Pons (tissue), 1 donor: ENCODE measurements at places on chromosomes 5 and 9.

DNA sequence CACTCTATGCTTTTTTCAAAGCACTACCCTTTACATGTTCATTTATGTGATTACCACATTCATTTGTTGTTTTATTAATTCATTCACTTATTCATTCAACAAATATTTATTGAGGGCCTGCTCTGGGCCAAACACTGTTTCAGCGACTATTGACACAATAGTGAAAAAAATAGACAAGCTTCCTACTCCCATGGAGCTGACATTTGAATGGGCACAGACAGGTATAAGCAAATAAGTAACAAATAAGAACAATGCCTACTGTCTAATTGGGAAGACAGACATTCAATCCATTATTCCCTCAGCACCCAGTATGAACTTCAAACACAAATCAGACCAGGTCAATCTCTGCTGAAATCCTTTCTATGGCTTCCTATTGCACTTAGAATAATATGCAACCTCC, 156.9 kb upstream of the NR3C1 start:
- no peak for DNase-seq

GRCh38 chr5:95358848-95359247, 32.3 kb upstream of the FAM81B start:
- DNase-seq: no peak

DNA sequence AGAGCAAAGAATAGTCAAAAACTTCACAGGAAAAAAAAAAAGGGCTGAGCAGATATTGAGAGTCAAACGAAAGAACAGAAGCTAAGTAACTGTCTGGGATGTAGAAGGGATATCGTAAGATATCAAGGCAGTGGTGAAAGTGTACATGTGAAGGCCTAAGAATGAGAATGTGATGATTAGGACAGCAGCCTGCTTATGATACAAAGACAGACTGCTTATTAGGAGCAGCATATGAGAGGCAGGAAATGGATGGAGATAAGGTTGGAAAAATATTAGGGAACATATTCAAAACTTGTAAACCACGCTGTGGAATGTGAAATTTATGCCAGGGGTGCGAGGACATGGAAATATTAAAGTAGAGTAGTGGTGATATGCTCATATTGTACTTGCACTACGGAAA, 133.1 kb upstream of the FAM174A start:
- DNase-seq: no peak

GRCh38 chr5:11483630-11484029, 420.6 kb downstream of the CTNND2 start:
- DNase-seq: no peak

GRCh38 chr9:37032713-37033112, 1.4 kb downstream of the PAX5 start:
- no peak for DNase-seq

DNA sequence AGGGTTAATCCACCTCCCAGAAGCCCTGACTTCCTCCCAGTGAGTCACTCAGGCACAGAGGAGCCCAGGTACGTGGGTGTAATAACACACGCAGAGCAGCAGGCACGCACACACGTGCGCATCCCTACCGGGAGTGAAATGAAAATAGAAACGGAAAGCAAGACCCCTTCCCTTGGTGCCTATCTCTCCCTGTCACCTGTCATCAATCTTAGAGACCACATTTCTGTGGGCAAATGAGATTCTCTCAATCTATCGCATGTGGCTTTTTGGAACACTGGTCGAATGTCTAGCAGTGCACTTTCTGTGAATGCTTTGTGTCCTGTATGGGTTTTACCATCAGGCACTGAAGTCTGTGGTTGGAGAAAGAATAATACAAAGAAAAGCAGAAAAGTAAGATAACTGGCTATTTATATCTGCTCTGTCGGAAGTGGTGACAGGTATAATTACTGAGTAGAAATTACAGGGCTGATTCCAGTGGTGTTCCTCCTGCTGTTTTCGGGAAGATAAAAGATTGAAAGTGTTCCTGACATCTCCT, 137.7 kb upstream of the GRIA1 start:
- DNase-seq: no peak

DNA sequence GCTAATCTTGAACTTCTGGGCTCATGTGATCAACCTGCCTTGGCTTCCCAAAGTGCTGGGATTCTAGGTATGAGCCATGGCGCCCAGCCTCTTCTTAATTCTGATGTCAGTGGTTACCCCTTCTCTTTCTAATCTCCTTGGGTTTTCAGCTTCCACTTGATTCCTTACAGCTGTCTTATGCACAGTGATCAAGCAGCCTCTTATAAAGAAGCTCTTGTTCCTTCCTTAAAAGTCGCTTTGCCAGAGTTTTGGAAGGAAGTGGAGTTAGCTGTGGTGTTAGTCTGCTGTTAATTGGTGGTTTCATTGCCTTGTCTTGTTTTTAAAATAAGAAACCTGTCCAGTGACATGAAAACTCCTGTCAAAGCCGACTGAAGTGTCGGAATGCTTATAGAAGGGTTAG, 128.1 kb upstream of the CACNA1B start:
- no peak for DNase-seq

- no peak for DNase-seq
Measured at GRCh38 chr5:171848911-171849520, 63.4 kb downstream of the SMIM23 start.

DNA sequence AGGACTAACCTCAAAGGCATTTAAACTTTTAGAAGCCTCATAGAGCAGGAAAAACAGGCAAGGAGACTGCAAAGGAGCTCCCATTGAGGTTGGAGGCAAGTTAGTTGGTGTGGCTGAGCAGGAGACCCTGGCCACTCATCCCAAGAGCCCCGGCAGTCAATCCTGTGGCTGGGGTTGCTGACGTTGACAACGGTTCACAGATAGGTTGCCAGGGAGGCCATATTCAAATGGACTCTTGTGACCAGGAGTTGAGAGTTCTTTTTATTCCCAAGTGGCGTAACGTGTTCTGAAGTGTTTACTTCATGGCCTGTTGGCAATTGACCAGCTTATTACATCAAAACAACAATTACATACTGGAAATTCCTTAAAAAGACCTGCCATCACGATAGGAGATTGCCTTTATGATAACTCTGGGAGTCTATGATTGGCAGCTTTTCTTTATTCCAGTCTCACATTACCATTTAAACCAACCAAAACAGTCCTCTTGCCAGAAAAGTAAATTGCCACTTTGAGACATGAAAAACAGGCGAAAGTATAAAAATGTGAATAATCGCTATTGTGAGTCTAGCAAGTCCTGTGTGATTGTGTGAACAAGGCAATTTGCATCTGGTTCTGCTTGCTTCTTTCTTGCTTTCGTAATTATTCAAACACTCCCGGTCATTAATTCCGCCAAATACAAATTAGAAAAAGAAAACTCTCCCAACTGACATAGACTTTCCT, 394.9 kb downstream of the MED10 start:
- DNase-seq: no peak

DNA sequence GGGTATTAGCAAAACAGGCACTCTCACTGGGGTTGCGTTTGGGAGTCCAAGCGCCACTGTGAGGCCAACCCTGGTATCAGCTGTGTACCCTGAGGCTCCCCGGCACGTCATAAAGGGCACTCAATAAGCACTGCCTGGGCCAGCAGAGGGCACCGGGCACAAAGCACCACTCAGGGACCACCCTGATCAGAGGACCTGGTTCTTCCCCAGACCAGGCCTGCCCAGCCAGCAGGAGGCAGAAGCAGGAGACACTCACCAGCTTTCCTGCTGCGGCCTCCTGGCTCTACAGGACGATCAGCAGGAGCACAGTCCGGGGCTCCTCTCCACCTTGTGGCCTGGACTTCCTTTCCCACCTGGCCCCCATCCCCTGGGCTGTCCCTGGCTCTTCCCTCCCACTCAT, 12.6 kb downstream of the MGAT1 start:
- DNase-seq: no peak

GRCh38 chr5:178463321-178464155, 126.7 kb downstream of the COL23A1 start:
- no peak for DNase-seq

- no peak for DNase-seq
Measured at GRCh38 chr9:109730228-109730627, 49.8 kb upstream of the PALM2AKAP2 start.

- DNase-seq: no peak
Measured at GRCh38 chr5:19853616-19854240, 134.3 kb downstream of the CDH18 start.

DNA sequence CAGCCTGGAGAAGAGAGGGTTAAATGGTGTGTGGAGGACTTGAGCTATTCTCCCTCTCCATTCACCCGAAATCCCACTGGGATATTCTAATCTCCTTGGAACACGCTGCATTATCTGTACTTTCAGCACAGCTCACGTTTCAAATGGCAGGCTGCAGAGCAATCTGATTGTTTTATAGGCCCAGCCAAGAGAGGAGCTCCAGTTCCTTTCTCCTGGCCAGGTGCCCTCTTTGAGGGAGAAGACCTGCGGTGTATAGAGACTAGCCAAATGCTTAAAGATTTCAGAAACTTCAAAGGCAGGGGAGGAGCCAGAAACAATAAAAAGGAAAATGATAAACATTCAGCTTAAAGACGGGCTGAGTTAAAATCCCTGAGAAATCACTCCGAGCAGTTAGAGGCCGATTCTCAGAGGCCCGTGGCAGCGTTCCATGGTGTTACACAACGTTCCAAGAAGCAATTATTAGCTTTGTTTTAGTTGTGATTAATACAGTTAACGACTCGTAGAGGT, 564.0 kb upstream of the KLF4 start:
- peak; percentile 4 for DNase-seq

DNA sequence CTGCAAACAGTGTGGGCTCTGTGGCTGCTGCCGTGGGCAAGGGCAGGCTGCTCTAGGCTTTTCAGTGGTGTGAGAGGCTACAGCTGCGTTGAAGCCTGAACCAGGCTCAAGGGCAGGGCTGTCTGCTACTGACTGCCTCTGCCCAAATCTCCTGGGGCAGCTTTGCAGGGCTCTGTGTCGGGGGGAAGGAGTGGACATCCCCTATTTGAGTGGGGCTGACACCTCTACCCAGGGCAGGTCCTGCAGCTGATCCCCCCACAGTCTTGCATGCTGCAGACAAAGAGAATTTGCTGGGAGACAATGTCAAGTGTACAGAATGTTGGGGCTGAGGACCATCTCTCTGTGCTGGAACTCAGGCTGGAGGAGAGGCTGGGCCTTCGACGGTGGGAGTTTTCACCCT, 240.2 kb downstream of the PBX3 start:
- no peak for DNase-seq

DNA sequence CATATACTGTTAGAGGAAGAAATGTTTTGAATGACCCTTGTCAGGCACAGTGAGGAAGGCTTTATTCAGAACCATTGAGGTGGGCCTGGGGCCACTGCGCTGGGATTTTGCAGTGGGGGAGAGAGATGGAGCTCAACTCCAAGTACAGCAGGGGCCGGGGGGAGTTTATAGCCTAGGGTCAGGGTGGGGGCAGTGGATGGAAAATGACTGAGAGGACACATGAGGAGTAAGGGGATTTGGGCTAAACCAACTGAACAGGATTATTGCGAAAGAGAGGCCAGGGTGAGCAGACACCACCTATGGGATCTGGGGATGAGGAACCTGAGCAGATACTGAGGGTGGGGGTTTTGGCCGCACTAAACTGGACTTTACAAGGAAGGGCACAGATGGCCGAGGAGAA, 6.3 kb downstream of the CEP72 start:
- no peak for DNase-seq

DNA sequence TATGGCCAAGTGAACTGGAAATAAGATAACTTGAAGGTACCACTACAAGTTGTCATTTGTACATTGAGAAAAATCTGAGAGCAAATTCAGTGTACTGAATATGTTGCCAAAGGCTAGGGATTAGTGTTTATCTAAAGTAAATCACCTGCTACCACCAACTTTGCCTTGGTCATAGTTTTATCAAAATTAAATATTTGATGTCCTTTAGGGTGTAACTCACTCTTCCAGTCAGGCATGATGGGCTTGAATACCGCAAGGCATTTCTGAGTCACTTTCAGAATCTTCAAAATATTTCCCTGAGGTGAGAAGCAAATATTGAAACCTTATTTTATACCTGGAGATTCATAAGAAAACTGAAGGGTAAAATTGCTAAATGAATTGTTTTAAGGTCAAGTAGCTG, 1338.6 kb upstream of the ACO1 start:
- no peak for DNase-seq

- DNase-seq: no peak
Measured at GRCh38 chr9:133728856-133729616, 9.1 kb downstream of the SARDH start.

DNA sequence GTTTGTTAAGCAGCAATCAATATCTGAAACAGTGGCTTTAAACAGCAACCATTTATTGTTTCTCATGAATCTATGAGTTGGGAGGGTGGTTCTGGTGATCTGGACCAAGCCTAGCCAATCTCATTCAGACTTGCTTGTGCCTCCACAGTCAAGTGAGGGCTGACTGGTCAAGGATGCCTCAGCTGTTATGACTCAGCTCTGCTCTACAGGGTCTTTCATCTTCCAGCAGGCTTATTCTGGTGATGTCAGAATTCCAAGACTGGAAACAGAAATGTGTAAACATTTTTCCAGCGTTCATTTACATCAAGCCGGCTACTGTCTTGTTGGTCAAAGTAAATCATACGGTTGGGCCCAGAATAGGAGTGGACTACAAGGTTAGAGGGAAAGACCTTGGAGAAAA, 2.5 kb upstream of the PIP5K1B start:
- no peak for DNase-seq

DNA sequence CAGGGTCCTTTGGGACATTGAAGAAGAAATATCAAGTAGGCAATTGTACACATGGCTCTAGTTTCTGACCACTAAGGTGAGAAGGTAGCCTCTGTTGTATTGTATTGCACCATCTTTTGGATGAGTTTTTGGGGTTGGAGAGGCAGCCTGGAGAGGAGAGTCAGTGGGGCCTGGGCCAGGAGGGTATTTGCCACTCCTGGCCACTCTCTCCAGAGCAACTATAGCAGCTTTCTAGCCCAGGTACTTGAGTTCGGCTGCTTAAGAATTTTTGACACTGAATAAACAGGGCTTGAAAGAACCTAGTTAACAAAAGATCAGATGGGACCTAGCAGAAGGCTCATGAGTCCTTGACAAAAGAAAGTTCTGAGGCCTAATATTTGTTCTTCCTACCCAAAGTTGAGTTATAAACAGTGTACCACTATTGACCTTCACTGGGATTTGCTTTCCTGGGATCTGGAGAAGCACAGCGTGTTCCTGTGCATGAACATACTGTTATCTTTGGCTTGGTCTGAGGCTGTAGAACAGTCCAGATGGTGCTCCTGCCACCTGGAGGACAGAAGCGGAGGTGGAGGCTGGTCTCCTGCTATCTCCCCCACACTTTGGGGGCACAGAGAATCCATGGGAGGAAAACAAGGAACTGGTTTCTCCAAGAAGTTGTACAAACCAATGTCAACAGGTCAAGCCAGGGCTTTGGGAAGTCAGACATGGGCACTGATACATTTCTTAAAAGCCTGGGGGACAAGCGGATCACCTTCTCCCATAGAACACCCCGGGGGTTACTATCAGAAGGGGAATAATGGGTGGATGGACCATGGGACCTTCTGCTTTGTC, 110.4 kb upstream of the LIFR start:
- DNase-seq: no peak

GRCh38 chr9:77291714-77292113, 114.4 kb downstream of the VPS13A start:
- DNase-seq: peak; percentile 5

- no peak for DNase-seq
Measured at GRCh38 chr9:14245901-14246525, 67.9 kb downstream of the NFIB start.

- DNase-seq: no peak
Measured at GRCh38 chr9:123406691-123407216, 50.8 kb downstream of the CRB2 start.
